ENCODE measurements at places on chromosomes 7 and 10.

- DNase-seq: no peak
Observed at GRCh38 chr7:79652619-79653018, 199.2 kb upstream of the MAGI2 start.

DNA sequence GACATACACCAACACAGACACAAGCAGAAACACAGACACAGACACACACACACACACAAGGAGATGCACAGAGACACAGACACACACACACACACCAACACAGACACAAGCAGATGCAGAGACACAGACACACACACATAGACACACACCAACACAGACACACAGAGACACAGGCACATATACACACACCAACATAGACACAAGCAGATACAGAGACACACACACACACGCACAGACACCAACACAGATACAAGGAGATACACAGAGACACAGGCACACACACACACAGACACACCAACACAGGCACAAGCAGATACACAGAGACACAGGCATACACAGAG is 347.2 kb upstream of the KLF6 start:
- no peak for DNase-seq

GRCh38 chr7:44750921-44751571 is 2.4 kb downstream of the ZMIZ2 start:
- peak; percentile 48 for DNase-seq

- DNase-seq: no peak
Observed at GRCh38 chr7:13153266-13153665, 465.8 kb downstream of the ARL4A start.

- no peak for DNase-seq
Observed at GRCh38 chr7:8260871-8261694, 884 bp downstream of the ICA1 start.

DNA sequence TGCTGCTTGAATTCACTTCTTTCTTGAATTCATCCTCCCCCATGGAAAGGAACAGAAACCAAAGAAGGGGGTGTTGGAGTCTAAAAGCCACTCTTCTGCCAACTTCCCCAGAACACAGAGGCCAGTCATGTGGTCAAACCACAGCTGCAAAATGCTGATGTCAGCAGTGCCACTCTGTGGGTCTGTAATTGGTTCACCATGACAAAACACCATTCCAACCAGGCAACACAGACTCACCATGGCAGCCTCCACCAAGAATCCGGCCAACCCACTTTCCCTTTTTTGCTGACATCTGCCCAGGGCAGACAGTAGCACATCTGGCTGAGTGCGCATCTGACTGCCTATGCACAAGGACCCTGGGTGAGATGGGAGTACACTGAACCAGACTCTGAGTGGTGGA is 16.8 kb downstream of the OSBPL3 start:
- no peak for DNase-seq

- no peak for DNase-seq
Observed at GRCh38 chr7:122219253-122219865, 75.3 kb upstream of the AASS start.

GRCh38 chr10:97927622-97928021 is 78.0 kb downstream of the GOLGA7B start:
- DNase-seq: no peak

DNA sequence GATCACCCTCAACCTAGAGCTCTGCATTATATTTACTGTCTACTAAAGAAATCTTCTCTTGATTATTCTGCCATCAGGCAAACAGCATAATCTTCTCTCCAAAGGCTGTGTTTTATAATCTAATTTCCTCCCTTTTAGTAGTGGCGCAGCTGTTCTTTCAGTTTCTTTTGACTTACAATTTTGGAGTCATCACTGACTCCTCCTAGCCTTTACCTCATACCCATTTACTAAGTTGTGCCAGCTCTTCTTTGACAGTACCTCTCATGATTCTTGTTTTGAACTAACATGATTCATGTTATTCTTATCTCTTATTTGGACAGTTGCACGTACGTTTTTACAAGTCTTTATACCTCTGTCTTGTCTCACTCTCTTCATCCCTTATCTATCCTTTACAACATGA is 113.0 kb downstream of the FOXP2 start:
- DNase-seq: no peak

GRCh38 chr10:4127518-4128315 is 342.7 kb upstream of the KLF6 start:
- no peak for DNase-seq

GRCh38 chr10:124211921-124212320 is 118.5 kb upstream of the CHST15 start:
- DNase-seq: no peak

- no peak for DNase-seq
Observed at GRCh38 chr10:44383749-44384600, 922 bp downstream of the CXCL12 start.

DNA sequence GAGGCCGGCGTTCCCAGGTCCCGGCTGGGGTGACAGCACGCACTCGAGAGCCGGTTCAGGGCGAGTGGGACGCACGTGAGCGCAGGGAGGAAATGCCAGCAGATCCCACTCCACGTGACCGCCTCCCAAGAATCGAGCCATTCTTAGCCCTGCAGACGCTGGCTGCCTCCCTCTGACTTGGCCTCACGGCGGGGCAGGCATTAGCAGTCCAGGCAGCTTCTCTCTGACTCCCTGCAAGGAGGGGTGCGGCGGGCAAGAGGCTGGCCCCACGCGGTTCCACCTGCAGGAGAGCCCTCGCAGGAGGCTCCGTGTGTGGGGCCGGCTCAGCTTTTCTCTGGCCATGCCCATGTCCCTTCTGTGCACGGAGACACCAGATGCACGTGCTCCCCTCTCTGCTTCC is 10.1 kb downstream of the GPR146 start:
- no peak for DNase-seq

DNA sequence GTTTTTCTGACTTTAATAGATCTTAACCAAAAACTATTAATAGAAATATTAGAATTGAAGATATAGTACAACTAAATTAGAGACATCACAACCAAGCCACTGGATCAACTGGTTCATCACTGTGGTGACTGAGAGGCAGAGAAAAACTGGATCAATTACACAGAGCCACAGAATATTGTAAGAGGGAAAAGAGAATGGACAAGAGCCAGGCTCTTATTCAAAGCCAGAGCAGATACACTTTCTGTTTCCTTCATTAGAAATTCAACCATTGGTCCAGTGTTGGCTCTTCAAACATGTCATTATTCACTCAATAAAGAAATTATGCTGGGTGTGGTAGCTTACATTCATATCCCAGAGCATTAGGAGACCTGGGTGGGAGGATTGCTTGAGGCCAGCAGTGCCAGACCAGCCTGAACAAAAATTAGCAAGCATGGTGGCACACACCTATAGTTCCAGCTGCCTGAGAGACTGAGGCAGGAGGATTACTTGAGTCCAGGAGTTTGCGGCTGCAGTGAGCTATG is 295.1 kb downstream of the NEBL start:
- DNase-seq: no peak

GRCh38 chr7:155071121-155071651 is 1.1 kb downstream of the HTR5A start:
- DNase-seq: no peak

DNA sequence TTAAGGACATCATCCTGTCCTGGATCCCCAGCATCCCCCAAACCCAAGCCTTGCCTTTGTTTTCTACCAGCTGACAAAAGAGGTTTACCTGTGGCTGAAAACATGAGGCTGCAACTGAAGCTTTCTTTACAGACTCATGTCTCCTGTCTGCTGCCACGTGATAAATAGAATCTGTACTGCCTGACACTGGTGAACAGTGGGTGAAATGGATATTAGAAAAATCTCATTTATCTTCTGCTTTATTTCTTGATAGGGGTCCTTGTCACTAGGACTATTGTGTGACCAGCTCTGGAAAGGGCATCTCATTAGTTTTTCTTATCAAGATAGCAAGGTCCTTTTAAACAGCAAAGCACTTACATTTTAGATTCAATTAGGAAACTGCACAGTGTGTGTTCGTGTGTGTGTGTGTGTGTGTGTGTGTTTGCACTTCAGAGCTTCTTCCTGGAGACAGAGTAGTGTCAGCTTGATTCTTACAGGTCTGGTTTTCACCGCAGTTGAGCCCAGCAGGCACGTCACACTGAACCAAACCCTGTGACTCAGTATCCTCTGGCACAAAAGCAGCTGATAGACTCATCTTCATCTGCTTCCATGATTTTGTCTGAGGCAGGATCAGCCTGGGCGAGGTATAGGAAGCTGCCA is 373.5 kb upstream of the CELF2 start:
- DNase-seq: no peak

GRCh38 chr10:20288060-20288459 is 471.8 kb downstream of the PLXDC2 start:
- no peak for DNase-seq

- no peak for DNase-seq
Observed at GRCh38 chr7:23123465-23123864, 17.9 kb downstream of the KLHL7 start.

DNA sequence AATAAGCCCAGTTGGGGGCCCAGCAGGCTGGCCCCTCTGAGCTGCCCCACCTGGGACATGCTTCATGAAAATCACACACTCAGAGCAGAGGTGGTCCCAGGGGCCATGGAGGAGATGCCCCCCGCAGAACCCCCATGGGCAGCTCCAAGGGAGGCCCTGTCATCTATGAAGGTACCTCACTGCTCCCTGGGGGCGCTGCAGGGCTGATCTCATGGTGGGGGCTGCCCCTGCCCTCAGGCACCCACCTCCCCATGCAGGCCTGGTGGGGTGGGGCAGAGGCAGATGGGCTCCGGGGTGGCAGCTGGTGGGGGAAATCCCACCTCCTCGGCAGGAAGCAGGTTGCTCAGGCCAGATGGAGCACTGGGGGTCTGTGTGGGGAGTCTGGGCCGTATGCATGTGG is 60.5 kb downstream of the YKT6 start:
- no peak for DNase-seq

GRCh38 chr10:130744631-130745030 is 566.9 kb downstream of the TCERG1L start:
- DNase-seq: no peak

- DNase-seq: no peak
Observed at GRCh38 chr10:44306762-44307161, 78.1 kb downstream of the CXCL12 start.

- no peak for DNase-seq
Observed at GRCh38 chr7:24737281-24737680, 20.0 kb downstream of the GSDME start.

DNA sequence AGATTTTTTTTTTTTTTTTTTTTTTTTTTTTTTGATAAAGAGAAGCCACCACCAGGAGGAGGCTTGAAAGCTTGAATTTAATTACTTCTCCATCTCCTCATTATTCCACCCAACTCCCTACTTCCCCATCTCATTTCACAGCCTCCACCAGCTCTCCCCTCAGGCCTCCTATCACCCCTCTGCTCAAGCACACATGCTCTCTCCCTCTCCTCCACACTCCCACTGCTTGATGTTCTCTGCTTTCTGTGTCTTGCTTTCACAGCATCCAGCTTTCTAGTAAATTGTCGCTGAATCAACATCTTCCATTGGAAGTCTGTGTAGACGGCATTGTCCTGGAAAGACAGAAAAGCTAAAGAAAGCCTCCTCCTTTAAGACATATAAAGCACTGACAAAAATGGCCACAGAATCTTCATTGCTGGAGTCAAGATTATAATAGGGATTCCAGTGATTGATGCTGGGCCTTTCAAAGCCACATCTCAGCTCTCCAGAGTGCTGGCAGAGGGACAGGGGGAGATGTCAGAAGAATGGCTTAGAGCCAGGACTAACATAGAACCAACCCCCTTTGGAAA is 58.3 kb downstream of the DOCK4 start:
- no peak for DNase-seq

GRCh38 chr7:91397096-91397495 is 132.9 kb downstream of the FZD1 start:
- no peak for DNase-seq

- no peak for DNase-seq
Observed at GRCh38 chr7:36961097-36961496, 236.8 kb upstream of the AOAH start.

DNA sequence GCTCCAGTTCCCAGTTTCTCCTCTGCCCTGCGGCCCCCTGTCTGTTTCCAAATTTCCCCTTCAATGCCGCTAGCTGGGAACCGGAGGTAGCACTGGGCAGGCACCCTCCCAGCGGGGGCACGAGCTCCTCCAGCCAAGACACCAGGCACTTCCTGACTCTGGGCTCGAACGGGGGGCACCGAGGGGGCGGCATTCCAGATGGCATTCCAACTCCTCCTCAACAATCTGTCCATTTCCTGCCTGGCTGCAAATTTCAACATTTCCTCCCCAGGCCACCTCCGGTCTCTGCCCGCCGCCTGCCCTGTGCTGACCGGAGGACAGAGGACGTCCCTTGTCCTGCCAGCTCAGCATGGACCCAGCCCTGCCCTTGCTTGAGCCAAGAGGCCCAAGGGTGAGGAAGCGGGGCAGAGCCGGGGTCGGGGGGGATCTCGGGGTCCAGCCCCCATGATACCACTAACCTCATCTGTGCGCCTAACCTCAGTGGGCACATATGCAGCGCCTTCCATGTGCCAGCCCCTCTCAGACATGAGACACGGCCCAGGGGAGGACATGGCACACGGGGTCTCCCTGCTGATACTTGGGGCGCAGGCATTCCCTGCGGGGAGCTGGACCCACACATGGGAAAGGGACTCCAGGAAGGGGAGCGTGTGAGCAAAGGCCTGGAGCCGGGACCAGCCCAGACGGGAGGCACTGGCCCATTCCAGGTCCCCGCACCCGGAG is 58.0 kb downstream of the PDGFA start:
- no peak for DNase-seq

- no peak for DNase-seq
Observed at GRCh38 chr10:104256335-104256961, 1.8 kb downstream of the GSTO1 start.

Measured in effector CD4-positive, alpha-beta T cell (primary cell).